Stimulated activated CD8-positive, alpha-beta memory T cell treated with anti-CD3 and anti-CD28 coated beads, Interleukin-4, amount 100 ng/mL, for 48 hours (primary cell): ENCODE measurements at places on chromosomes 3 and 15.

- no peak for DNase-seq
Measured at GRCh38 chr3:11717768-11718636, 74.3 kb upstream of the VGLL4 start.

DNA sequence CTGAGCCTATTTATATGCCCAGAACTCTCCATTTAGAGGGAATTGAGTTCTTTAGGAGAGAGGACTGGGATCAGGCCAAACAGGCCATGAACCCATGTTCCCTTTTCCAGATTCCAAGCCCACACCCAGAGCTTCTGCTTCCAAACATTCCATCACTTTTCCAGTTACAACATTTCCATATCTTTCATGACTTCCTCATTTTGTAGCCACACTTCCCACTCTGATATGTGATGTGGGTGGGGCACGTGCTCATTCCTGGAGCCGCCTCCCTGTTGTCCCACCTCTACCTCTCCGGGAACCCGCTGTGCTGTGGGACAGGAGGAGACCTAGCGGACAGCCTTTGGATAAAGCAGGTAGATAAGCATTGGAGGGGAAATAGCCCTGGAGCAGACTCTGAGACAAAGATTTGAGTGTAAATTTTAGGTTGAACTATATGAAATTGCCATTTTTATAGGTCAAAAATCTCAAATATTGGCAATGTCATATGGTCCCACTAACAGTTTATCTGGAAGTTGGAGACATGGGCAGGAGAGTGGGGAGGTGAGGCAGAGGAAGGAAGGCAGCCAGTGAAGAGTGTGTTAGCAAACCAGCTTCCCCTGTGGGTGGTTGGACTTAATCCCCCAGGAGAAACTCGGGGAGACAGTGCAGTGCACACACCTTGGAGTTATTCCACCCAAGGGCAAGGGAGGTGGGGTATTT, 31.8 kb downstream of the CYP8B1 start:
- no peak for DNase-seq

GRCh38 chr3:106184540-106185457, 316.0 kb upstream of the CBLB start:
- DNase-seq: no peak

- DNase-seq: no peak
Measured at GRCh38 chr3:12722226-12722625, 36.8 kb downstream of the TMEM40 start.

- no peak for DNase-seq
Measured at GRCh38 chr3:117036259-117036799, 326.8 kb downstream of the TUSC7 start.

GRCh38 chr15:45144775-45145174, 15.0 kb downstream of the DUOX1 start:
- no peak for DNase-seq

DNA sequence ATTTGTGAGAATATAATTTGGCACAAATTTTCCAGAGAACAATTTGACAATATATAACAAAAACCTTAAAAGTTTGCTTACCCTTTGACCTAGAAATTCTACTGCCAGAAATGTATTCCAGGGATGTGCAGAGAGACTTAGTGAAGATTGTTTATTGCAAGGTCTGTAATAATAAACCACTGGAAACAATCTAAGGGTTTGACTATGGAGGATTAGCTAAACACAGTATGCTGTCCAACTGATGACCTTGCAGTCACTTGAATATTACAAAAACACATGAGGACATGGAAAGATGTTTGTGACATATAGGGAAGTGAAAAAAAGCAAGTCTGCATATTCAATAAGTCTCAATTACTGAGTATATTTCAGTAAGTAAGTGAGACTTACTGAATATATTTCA, 48.1 kb upstream of the CDV3 start:
- DNase-seq: no peak

DNA sequence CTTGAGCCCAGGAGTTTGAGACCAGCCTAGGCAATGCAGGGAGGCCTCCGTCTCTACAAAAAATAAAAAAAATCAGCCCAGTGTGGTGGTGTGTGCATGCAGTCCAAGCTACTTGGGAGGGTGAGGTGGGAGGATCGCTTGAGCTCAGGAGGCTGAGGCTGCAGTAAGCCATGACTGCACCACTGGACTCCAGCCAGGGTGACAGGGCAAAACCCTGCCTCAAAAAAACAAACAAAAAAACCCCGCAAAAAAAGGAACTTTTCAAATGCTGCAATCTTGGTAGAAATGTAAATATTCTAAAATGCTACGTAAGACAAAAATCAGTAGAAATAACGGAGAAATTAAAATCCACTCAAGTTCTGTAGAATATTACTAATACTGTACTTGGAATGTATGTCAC, 108.1 kb upstream of the MELTF start:
- no peak for DNase-seq
